Globus pallidus (tissue), 1 donor: ENCODE measurements at places on chromosomes 3 and 15.

DNA sequence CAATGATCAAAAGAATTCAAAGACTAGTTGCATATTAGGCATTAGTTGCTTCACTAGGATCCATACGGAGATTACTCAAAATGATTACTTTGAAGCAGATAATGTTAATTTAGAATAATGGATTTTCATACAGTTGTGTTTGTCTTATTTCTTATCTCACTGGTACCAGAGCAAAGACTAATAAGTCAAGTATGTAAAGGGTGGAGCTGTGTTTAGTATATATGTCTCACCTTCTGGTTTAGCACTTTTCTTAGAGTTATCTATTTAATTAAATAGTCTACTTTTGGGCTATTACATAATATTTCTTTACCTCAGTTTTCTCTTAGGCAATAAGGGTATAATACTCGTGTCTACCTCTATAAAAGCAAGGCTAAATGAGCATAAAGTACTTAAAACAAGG, 18.8 kb downstream of the TMEM207 start:
- no peak for DNase-seq

DNA sequence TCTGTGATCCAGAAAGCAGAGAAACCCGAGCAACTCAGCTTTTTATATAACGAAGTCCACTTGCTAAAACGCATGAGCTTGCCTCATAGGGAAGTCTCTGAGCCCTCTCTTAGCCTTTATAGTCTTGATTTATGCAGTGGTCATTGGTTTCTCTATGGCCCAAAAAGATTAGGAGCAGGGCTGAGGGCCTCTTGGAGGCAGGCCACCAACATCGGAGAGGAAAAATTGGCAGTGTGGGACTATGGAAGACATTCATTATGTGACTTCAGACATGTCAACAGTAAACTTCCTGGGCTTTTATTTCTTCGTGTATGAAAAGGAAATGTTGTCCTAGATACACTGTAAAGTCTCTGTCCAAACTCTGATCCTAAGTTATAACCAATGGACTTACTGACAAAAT, 13.5 kb downstream of the RAB8B start:
- DNase-seq = no peak

DNA sequence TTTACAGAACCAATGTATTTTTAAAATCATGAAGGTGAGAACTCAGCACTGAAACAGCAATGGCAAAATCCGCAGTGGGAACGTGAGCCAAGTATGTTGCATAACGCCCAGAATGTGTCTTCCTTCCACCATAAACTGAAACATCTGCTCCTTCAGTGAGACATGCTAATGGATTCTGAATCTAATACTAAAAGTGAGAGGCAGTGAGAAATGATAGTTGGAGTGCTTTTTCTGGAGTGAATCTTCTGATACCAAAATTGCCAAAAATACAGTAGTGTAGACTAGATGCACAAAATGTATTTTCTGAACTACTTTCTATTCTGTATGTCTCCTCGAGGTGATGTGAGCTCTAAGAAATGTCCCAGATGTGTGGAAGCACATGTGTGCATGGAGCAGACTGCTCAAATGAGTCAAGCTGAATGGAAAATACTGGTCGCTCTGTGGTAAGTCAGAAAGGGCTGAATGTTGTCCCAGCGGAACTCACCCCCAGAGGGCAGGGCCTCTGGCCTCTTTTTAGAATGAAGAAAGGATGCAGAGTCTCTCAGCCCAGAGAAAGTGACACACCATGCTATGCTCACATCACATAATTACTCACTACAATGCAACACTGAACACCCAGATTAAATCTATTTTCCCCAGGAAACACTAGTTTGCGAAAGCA, 73.0 kb downstream of the ATP10A start:
- no peak for DNase-seq

- DNase-seq = no peak
These were observed 282.5 kb upstream of the STT3B start for GRCh38 chr3:31250116-31250777.

GRCh38 chr3:27392950-27393679, 23.9 kb upstream of the NEK10 start:
- no peak for DNase-seq

DNA sequence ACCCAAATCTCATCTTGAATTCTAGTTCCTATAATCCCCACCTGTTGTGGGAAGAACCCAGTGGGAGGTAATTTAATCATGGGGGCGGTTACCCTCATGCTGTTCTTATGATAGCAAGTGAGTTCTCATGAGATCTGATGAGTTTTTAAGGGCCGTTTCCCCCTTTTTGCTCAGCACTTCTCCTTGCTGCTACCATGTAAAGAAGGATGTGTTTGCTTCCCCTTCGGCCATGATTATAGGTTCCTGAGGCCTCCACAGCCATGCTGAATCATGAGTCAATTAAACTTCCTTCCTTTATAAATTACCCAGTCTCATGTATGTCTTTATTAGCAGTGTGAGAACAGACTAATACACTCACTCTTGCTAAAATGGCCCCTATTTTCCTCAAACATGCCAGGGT, 374.7 kb downstream of the TUSC7 start:
- no peak for DNase-seq
